ENCODE measurements at places on chromosomes 16 and 17.
A peak's percentile ranks its signal among the peaks of the same experiment; 100 is the strongest.

DNA sequence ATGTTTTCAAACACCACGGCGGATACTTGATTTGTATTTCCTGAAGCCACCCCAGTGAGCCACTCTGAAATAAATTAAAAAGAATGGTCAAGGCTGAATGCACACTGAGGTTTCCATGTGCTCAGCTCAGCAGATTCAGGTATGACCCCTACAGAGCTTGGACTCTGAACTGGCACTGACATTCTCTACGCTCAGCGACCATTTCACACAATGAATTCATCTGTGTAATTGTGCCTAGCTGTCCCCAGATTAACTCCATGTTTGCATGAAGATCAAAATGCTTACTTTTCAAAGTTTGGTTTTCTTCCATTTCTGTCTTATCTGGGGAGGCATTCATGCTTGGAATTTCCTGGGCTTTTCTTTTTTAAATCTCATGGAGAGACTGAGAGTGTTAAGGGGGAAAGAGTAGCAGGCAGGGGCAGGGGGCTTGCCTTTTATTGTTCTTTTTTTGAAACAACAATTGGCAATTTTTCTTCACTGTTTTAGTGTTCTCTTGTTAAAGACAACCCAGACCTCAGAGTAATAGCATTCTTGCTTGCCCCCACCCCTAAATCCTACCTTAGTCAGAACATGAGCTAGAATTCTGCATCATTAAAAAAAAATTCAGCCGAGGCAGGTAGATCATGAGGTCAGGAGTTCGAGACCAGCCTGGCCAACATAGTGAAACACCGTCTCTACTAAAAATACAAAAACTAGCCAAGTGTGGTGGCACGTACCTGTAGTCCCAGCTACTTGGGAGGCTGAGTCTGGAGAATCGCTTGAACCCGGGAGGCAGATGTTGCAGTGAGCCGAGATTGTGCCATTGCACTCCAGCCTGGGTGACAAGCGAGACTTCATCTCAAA is 85.5 kb upstream of the HNF1B start:
- DNase-seq: no peak

- DNase-seq: no peak
These were observed 10.9 kb upstream of the EVPL start for GRCh38 chr17:76038050-76038449.

DNA sequence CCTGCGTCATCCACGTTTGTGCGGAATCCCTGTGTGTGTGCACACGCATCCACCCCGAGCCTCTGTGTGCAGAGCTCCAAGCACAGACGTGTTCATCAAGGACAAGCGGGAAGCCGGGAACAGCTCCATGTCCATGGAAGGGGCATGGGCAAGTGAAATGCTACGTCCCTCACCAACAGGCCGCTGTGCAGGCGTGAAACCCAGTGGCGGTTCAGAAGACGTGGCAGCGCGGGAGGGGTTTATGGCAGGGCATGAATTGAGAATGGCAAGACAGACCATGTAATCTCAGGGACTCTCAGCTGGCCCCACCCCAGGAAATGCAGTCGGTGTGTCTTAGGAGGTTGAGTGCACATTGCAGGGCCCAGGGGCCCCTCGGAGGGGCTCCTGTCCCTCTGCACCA is 52.7 kb downstream of the TBC1D16 start:
- DNase-seq: no peak

DNA sequence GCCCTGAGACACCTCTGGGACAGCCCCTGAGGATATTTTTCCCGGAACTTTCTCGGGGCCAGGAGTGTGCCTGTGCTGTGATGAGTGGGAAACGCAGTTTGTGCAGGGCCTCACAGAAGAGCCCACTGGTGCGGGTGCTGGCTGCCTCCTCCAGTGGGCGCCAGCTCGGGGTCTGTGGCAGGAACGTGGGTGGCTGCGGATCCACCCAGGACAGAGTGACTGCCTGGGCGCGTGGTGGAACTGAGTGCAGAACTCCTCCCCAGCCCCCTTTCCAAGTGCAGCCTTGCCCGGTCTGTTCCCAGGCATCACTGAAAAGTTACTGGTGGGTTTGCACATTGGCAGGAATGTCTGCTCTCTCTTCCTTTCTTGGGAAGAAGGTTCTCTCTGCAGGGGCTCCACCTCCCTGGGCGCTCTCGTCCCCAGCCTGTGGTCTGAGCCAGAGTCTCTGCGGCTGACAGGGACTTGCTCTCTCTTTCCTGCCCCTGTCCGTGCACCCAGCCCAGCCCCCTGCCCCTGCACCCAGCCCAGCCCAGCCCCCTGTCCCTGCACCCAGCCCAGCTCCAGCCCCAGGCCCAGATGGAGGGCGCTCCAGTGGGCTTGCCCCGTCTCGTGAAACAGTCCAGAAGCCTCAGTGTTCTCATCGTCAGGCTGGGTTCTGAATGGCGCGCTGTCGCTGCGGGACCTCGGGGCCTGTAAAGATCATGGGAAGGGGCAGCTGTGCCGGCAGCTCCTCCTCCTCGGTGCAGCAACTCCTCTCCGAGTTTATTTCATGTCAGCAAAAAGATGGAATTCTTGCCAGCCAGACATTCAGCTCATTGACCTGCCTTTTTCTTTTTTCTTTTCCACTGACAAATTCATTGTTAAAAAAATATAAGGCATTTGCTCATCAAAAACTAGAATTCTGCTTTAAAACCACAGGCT is 117.5 kb downstream of the BANP start:
- DNase-seq: peak; percentile 14

- no peak for DNase-seq
These were observed 27.8 kb downstream of the RABEP1 start for GRCh38 chr17:5309851-5310250.

GRCh38 chr17:72763981-72764380 is 328.5 kb downstream of the SLC39A11 start:
- no peak for DNase-seq

GRCh38 chr17:3582915-3583314 is 25.3 kb upstream of the TRPV3 start:
- peak; percentile 3 for DNase-seq

- DNase-seq: no peak
These were observed 1.3 kb downstream of the KRTAP3-3 start for GRCh38 chr17:40992666-40993065.

DNA sequence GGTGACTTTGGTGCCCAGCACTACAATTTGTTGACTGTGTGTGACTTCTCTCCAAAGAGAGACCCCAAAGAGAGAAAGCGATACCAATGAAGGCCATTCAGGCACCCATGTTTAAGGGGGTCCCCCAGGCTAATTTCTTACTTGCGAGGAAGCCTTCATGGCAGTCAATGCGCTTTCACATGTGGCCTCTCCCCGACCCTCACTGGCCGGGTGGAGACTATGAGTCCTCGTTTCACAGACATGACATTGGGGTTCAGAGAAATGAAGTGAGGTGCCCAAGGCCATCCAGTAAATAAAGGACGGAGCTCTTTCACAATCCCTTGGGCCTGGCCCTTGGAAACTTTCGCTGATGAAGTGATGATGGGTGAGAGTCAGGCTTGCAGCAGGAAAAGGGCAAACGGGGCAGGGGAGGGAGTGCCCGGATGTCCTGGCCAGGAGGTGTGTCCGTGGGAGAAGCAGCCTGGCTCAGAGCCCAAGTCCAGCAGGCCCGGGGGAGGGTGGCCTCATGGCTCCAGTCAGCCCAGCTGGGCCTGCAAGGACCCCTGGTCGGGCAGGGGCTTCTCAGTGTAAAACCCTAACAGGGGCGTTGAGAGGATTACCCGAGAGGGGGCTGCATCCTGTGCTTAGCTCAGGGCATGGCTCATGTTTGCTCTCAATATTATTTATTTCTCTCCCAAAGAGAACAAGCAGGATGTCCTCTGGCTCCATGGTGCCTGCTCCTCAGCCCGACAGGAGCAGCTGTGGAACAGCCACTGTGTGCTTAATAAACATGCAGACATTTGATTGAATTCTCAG is 14.7 kb downstream of the TBX2 start:
- DNase-seq: peak; percentile 96

- no peak for DNase-seq
These were observed 28.1 kb downstream of the TOX3 start for GRCh38 chr16:52518884-52519283.

- no peak for DNase-seq
These were observed 103.1 kb upstream of the CDH5 start for GRCh38 chr16:66263168-66263972.

GRCh38 chr16:728131-728889 is 1.4 kb downstream of the HAGHL start:
- DNase-seq: peak; percentile 67

DNA sequence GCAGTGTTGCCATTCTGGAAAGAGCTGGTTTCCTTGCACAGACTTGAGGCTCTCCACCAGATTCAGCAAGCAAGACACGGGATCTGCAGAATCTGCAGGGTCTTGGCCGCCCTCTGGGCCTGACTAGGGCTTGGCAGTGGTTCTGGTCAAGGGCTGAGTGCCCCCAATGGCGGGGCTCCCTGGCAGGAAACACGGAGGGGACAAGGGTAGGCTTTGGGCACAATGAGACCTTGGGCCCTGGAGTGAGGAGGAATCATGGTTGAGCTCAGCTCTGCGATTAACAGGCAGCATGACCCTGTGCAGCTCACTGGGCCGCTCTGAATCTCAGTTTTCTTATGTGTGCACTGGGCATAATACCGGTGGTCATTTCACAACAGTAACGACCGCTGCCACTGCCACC is 249.9 kb downstream of the GSG1L start:
- no peak for DNase-seq

DNA sequence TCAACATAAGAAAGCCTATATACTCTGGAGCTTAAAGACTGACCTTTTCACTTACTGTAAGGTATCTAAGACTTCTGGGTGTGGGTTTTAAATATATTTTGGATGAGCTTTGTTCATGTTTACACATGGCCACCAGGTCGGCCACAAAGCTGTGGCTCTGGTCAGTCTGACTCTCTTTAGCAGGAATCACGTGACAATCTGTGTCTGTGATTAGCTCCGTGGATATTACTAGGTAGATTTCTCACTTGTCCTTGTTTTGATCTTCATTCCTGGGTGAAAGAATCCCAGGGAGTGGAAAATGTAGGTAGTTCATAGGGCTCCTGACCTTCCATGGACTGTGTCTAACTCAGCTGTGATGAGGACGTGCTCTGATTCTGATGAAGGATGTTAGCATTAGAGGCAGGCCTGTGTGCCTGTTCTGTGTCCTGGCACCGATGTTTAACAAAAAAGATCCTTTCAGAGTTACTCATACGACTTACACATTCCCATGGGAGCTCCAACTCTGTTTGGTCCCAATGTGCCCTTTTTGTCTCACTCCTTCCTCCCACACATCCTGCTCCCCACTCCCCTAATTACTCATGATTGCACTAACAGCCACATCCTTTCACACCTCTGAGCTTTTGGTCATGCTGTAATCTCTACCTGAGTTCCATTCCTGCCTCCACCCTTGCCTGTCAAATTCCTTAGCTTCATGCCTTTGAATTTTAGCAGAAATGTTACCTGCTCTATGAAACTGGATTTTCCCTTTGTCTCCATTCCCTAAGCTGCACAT is 425.1 kb downstream of the MAF start:
- no peak for DNase-seq

GRCh38 chr17:7651097-7651664 is 455 bp downstream of the ATP1B2 start:
- no peak for DNase-seq

GRCh38 chr17:80260069-80260535 is 550 bp upstream of the RNF213 start:
- DNase-seq: peak; percentile 80

DNA sequence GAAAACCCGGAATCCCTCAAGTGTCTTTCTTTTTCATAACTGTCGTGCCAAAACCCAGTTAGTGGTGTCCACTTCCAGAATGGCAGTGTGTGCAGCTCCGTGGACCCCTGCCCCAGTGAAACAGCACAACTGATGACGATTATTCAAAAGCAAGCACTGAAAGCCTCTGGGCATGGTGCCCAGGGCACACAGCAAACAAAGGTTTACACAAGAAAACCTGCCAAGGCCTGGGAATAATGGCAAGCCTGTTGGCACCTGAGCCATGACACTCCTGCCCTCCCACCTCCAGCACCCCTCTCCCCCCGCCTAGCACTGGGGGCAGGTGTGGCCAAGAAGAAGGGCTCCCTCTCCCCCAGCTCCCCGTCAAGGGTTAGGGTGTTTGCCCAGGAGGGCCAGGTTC is 2.8 kb downstream of the PKMYT1 start:
- no peak for DNase-seq

DNA sequence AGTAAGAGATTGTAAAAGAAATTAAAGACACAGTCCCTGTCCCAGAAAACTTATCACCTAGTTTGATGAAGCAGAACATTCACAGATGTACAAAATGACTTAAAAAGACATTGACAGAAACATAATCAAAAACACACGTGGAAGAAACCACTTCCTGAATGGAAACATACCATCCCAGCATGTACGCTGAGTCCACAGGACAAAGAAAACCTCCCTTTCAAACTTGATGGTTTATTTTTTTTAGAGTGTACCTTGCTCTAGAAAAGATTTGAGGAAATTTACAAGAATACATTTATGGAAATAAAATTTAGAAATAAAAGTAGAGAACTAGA is 140.9 kb downstream of the PMP22 start:
- DNase-seq: no peak

DNA sequence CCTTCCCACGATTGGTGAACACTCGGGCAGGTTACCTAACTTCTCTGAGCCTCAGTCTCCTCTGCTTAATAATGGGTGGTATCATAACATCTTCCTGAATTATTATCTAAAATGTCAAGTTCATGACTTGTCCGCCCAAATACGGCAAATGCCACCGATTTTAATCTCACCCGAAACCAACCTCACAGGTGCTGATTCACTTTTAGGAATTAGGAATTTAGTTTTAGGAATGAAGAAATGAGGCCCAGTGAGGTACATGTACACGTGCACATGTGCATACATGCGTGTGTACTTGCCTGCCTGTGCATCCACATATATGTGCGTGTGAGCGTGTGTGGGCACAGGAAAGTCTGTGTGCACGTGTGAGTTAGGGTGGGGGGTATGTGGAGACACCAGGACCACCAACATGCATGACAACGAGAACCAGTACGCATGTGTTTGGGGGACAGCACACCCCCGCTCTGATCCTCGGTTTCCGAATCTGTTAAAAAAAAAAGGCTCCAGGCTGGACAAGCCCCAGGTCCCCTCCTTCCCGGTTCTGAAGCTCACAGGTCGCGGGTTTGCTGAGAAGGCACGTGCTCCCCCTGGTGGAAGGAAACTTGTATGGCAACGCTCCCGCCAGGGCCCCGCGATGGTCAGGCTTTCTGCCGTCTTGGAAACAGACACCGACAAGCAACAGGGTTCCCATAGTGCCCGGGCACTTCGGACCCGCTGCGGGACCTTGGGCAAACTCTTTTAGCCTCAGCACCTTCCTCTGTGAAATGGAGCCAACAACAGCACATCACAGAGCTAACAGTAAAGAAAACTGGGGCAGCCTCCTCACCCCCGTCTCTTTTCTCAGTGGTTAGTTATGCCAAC is 219.2 kb downstream of the RBFOX3 start:
- DNase-seq: peak; percentile 75
